ENCODE measurements at places on chromosomes 6 and 20.

- no peak for DNase-seq
Measured at GRCh38 chr6:88864359-88865054, 98.9 kb downstream of the RNGTT start.

DNA sequence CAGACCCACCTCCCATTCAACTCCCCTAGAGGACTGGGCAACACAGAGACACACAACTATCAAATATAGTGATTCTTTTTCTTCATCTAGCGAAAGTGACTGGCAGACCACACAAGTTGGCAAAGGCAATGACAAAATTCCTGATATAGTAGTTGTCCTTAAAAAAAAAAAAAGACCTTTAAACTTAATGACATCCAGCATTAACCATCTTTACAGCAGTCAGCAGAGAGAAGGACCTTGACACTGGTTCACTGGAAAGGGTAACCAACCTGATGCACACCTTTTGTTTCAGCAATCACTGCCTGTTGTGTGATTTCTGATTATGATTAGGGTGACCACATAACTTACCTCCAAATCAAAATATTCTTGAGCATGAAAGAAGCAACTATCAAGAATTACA is 1.7 kb upstream of the CNKSR3 start:
- DNase-seq = no peak

DNA sequence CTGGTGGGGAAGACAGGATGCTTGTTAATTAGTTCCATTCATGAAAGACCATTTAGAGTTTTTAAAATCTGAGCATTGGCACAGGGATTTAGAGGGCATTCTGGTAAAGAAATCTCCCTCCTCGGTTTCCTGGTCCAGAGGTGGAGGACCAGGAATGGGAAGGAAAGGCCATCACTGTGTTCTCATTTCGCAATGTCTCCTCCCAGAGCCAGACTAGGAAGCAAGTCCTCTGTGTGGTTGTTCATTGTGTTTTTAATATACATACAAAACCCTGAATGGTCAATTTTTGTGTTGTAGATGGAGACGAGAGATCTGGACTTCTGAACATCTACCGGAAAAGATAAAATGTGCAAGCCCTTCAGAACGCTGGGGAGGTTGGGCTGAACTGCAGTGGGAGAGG is 41.3 kb downstream of the RIN2 start:
- DNase-seq = no peak

DNA sequence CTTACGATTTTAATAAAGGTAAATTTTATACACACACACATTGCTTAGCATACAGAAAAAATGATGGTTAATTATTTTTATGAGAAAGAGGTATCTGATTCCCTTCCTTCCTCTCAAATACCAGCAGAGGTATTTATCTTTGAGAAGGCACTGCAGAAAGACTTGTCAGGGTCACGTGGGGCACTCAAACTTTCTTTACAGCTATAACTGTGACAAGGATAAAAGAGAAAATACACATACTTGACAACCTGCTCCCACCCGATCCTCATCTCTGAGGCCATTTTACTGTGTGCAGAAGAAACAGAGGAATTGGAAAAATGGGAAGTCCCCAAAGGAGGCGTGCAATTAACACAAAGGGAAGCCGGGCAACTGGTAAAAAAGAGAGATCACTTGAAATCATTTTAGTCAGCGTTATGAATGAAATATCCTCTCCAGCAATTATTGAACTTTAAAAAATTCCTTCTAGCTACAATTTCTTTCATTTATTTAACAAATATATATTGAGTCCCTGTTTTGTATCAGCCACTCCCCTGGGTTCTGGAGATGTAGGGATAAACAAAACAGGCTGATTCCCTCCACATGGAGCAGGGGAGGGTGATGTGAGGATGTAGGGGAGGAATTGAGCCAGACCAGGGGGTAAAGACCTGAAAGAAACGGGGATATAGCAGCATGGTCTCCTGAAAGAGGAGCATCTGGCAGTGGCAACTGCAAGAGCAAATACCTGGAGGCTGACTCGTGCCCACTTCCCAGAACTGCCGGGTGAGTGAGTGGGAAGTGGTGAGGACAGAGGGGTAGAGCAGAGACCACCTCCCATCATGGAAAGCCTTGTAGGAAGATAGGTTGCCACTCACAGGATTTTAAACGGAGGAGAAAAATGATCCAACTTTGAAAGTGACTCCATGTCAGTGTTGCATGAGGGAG is 510.3 kb downstream of the KIF16B start:
- no peak for DNase-seq

- no peak for DNase-seq
Measured at GRCh38 chr20:2468581-2469407, 1.8 kb downstream of the SNRPB start.

DNA sequence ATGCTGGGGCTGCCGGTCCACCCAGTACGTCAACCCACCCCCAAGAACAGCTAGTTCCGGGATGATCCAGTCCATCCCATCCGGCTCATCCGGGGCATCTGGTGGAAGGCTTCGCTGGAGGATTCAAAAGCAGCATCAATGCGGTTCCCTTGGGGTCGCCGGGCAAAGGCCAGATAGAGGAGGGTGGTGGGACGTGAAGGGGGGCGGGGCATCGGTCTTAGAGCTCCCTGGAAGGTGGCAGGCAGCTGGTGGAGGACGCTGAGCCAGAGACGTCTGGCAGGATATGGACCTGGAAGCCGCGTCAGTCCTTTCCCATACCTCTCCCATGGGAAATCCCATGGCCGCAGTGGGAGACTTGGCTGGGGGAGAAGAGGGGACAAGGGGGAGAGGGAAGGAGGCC is 1500.8 kb upstream of the DEFB115 start:
- no peak for DNase-seq

DNA sequence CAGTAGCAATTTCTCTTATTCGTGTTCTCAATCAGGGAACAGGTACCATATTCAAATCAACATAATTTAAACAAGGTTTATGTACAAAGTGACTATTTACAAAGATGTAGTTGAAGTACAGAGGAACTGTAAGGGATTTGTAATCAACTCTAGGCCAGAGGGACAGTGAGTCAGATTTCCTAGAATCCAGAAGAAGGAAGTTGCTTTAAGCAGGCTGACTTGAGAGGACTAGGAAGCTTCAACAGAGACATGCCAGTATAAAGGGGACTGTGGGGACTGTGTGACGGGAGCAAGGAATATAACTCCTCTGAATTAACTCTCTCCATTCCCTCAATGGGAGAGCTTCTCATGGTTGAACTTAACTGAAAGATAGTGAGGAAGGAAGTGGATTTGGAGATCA is 427.4 kb upstream of the JAG1 start:
- no peak for DNase-seq

GRCh38 chr6:37168163-37168758 is 1.7 kb upstream of the PIM1 start:
- no peak for DNase-seq

DNA sequence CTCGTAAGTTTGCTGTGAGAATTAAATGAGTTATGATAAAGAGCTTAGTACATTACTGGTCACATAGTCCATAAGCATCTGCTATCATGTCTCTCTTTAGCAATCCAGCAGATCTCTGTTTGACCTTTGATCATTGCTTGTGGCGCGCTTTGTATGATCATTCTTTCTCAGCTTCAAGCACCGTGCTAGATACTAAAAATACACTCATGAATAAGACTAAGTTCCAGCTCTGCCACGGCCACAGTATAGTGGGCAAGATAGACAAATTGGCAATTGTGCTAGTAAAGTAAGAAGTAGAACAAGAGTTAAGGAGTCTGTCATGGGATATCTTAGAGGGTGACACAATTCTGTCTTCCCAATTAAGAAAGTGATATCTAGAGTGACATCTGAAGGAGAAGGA is 75.2 kb upstream of the ADGRF1 start:
- DNase-seq = no peak

GRCh38 chr20:17611540-17612286 is 41.8 kb downstream of the DSTN start:
- DNase-seq = no peak

DNA sequence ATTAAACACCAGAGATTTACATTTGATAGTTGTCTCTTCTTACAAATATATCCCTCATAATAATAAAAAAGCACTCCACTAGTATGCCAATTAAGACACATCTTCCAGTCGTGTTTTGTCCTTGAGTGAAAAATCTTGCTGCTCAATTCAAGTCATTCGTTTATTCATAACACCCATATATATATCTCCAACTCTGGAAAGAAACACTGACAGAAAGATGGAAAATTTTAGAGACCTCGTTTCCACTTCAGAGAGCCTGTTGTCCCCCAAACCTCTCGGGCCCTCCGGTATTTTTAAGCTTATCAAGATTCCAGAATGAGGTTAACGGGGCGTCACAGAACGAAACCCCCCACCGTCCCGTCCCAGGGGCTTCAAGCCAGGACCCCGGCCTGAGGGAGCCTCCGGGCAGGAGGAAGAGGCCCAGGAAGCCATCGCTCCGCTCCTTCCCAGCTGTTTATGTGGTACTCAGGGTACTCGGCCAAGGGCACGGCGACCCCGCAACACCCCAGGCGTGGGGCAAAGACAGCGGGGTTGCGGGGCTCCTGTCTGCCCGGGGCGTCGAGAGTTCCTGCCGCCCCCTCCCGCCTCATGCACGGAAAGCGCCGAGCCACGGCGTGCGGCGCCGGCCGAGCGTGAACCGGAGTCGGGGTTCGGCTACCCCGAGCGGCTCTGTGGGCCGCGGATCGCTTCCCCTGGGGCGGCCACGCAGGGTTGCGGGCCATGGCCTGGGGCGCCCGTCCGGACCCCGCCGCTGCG is 623 bp upstream of the SNX9 start:
- DNase-seq = no peak

- no peak for DNase-seq
Measured at GRCh38 chr6:24051942-24052589, 73.9 kb upstream of the NRSN1 start.

DNA sequence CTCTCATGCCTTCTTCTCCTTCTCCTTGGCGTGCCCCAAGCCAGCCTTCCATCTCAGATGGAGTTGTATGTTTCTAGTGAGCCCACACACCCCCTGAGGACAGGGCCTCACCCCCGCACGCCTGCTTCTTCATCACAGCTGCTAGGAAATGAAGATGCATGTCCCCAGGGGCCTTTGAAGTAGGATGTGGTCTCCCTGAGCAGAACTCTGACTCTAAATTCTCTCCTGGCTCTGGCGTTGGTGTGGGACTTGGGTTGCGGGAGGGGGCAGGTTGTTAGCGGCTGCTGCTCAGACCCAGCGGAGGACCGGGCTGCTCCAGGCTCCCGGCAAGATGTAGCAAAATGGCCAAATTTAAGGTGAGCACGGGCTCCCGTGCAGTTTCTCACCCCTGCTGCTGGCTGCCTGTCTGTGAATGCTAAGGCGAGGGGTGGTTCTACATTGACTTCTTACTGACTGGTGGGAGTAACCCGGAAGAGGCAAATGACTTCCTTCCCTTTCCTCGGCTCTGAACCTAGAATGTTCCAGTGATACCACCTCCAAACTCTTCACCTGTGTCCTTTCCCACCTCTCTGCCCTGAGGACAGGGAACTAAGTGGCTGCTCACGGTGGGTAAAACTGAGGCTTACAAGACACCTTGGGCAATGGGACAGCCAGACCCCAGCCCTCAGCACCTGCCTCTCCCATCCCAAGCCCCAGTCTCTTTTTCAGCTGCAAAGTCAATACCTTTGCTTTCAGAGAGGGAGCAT is 8.8 kb downstream of the SYNJ2 start:
- DNase-seq = peak; percentile 35

DNA sequence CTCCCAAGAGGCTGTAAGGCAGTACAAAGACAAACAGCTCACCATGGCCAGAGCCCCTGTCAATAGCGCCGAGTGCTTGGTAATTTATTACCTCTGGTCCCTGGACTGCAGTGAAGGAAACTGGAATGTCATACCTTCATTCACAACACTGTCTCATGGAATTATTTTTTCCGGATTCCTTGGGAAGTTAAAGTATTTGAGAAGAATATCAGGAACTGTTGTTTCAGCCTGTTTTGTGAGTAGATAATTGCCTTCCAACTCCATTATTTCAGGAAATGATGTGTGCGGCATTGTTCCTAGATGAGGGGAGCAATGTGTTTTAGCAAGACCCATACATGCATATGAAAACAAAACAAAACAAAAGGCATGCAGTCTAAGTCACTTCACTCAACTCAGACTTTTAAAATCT is 64.0 kb downstream of the BLOC1S5 start:
- no peak for DNase-seq

DNA sequence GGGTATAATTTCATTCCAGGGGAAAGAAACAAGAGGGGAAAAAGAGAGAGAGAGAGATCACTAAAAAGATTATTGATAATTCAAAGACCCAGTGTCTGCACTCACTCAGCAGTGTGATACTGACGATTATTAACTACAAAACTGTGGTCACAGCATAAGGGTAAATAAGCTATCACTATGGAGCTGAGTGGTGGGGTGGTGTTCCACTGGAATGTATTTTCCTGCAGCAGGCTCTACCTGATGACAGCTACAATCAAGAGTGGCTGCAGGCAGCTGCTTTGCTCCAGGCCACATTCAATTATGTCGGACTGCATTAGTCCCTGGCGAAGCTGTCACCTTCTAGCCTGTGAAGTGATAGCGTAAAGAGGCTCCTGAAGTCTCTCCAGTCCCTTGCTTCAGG is 122.2 kb upstream of the TFAP2D start:
- no peak for DNase-seq

- no peak for DNase-seq
Measured at GRCh38 chr6:158409451-158409850, 97.2 kb downstream of the TULP4 start.

- DNase-seq = peak; percentile 23
Measured at GRCh38 chr6:138593124-138593877, 94.0 kb upstream of the NHSL1 start.

- no peak for DNase-seq
Measured at GRCh38 chr6:21752054-21752811, 158.7 kb downstream of the SOX4 start.

- DNase-seq = no peak
Measured at GRCh38 chr6:165178056-165178455, 131.3 kb downstream of the C6orf118 start.

DNA sequence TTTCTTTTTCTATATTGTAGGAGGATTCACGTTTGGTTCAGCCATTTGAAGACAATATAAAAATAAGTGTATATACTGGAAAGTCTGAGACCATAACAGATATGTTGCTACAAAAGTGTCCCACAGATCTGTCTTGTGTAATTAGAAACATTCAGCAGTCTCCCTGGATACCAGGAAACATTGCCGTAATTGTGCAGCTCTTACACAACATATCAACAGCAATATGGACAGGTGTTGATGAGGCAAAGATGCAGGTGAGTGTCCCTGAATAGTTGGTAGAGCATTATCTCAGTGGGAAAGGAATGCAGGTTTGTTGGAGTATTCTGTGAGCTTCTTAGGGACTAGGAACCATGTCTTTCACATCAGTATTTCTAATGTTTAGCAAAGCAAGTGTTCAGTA is 18.3 kb upstream of the ADGRF4 start:
- no peak for DNase-seq

- DNase-seq = no peak
Measured at GRCh38 chr6:2546901-2547300, 203.8 kb downstream of the MYLK4 start.
